Smooth muscle cell of trachea (primary cell): ENCODE measurements at places on chromosomes 2 and 18. TPM values are rescaled to one million over a fixed set of nuclear protein-coding genes. Genes with fewer than 3 reads are reported as not detected.

UGT1A5 gene
- total RNA-seq, result not detected in 2 replicates

FAM228A gene
- 1.3 and 6.0 TPM in 2 replicates for total RNA-seq

ADCYAP1 gene
- total RNA-seq, result not detected in 2 replicates

TUBA3E gene
- total RNA-seq, result not detected in 2 replicates

LIMS2 gene
- 0.44 and 2.3 TPM in 2 replicates for total RNA-seq

POTEI gene
- total RNA-seq, result under 0.01 TPM in 1 of 2 replicates, not detected in the other

OTOS gene
- 1.2 TPM in 1 of 2 replicates, not detected in the other for total RNA-seq

TXNDC2 gene
- under 0.01 TPM in 2 replicates for total RNA-seq

RMDN2 gene
- 4.6 and 5.1 TPM in 2 replicates for total RNA-seq

REG1B gene
- not detected in 2 replicates for total RNA-seq

DLX1 gene
- 0.15 and 0.17 TPM in 2 replicates for total RNA-seq

PCARE gene
- not detected in 2 replicates for total RNA-seq

TRABD2A gene
- 13.8 and 17.5 TPM in 2 replicates for total RNA-seq

AMER3 gene
- total RNA-seq, result under 0.01 TPM in 1 of 2 replicates, not detected in the other

COLEC11 gene
- 0.44 TPM in 1 of 2 replicates, not detected in the other for total RNA-seq

UGT1A8 gene
- total RNA-seq, result not detected in 2 replicates

TTR gene
- total RNA-seq, result not detected in 2 replicates

LIMS4 gene
- total RNA-seq, result 1.2 and 3.6 TPM in 2 replicates

CYP26B1 gene
- under 0.01 and 0.50 TPM in 2 replicates for total RNA-seq

PLB1 gene
- 2.0 and 3.8 TPM in 2 replicates for total RNA-seq

UGT1A4 gene
- total RNA-seq, result not detected in 2 replicates

SCN1A gene
- 0.15 and 0.33 TPM in 2 replicates for total RNA-seq

MDH1B gene
- 0.99 and 1.2 TPM in 2 replicates for total RNA-seq

COL4A4 gene
- 0.50 and 0.87 TPM in 2 replicates for total RNA-seq

MYO3B gene
- 0.15 and 0.17 TPM in 2 replicates for total RNA-seq

EDAR gene
- total RNA-seq, result not detected in 2 replicates

CDH19 gene
- total RNA-seq, result not detected in 2 replicates

FIGN gene
- 1.2 and 2.3 TPM in 2 replicates for total RNA-seq

SCYGR8 gene
- not detected in 2 replicates for total RNA-seq

SIX2 gene
- total RNA-seq, result 0.17 TPM in 1 of 2 replicates, not detected in the other

UGT1A3 gene
- not detected in 2 replicates for total RNA-seq

CCBE1 gene
- 69.0 and 69.4 TPM in 2 replicates for total RNA-seq

MSTN gene
- 0.17 and 0.29 TPM in 2 replicates for total RNA-seq

L3MBTL4 gene
- under 0.01 TPM in 1 of 2 replicates, not detected in the other for total RNA-seq

POLR1B gene
- total RNA-seq, result 10.9 and 12.5 TPM in 2 replicates

VWA3B gene
- total RNA-seq, result 0.17 TPM in 1 of 2 replicates, not detected in the other

CFAP221 gene
- total RNA-seq, result not detected in 2 replicates

NRP2 gene
- 12.2 and 18.5 TPM in 2 replicates for total RNA-seq

MOGAT1 gene
- total RNA-seq, result not detected in 2 replicates
